ENCODE measurements at places on chromosomes 12 and 14.
A peak's percentile ranks its signal among the peaks of the same experiment; 100 is the strongest.

DNA sequence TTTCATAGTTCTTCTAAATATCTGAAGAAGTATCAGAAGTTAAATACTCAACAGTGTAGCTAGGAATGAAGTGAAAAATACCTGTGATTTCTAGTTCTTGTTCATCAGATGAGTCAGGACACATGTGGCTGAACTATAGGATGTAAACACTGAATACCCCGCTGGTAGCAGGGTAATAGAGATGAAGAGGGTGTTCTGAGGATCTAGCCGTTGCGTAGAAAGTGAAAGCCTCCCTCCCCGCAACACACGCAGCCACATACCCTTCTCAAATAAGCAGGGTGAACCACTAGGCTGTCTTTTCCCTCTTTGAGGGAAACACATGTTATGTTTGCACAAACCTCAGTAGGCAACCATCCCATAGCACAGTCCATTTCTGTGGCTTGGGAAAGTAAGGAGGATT, 16.4 kb upstream of the RNASE12 start:
- no peak for DNase-seq

DNA sequence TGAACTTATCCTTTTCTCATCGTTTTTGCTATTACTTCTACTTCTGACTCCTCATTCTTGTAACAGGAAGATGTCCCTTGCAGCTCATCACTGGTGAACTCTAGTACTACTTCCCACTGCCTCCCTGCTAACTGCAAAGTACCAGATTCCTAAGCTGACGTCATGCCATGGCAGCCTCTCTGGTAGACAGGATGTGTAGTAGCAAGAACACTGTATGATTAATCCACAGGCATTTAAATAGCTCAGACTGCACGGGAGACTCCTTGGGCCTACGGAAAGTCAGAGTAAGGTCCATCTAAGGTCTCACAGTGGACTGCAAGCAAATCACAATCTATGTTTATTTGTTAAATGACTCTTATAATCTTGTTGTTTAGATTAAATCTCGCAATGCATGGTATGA, 43.5 kb downstream of the DNAI7 start:
- DNase-seq, result no peak

- no peak for DNase-seq
Measured at GRCh38 chr14:70722418-70722817, 80.7 kb downstream of the TTC9 start.

GRCh38 chr14:25381498-25381897, 331.6 kb upstream of the STXBP6 start:
- no peak for DNase-seq

DNA sequence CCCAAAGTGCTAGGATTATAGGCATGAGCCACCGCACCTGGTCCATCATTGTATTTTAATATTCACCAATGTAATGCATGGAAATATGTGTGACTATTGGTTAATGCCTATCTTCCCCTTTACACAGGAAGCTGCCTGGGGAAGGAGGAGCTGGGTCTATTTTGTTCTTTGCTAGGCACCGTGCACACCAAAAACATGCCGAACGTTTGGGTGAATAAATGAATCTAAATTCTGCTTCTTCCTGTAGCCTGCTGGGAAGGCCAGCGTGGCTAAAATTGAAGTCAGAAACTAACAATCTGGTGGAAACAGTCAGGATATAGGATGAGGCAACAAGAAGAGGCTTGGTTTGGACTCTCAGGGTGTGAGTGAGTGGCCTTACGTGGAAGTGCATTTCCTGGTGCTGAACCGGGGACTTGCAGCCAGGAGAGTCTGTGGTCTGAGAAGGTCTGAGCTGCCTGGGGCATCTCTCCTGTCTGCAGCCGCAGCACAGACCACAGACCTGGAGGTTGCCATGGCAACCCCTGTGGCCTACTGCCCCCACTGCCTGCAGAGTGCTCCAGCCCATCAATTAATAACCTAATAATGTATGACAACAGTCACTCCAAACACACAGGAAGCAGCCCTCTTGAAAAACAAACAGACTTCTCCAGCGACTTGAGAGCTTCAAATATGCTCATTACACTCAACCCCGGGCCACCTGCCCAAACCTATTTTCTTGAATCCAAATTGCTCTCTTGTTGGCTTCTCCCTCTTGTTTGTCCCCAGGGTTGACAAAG, 5.5 kb upstream of the GPR68 start:
- DNase-seq, result peak; percentile 69

DNA sequence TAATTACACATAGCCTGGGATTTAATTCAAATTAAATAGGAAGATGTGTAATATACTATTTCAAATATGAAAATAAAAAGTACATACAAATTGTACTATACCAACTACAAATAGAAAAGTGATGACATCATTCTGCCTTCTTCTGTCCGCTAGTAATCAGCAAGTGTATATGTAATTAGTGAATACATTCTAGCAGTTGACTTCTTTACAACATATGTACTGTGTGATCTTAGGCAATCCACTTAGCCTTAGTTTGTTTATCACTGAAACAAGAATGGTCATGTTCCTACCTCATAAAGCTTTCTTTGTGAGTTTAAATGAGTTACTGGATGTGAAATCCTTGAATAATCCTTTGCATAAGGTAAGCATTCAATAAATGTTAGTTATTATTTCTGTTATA, 7.8 kb upstream of the LUM start:
- DNase-seq, result no peak

- no peak for DNase-seq
Measured at GRCh38 chr14:80047761-80048160, 163.5 kb downstream of the DIO2 start.

DNA sequence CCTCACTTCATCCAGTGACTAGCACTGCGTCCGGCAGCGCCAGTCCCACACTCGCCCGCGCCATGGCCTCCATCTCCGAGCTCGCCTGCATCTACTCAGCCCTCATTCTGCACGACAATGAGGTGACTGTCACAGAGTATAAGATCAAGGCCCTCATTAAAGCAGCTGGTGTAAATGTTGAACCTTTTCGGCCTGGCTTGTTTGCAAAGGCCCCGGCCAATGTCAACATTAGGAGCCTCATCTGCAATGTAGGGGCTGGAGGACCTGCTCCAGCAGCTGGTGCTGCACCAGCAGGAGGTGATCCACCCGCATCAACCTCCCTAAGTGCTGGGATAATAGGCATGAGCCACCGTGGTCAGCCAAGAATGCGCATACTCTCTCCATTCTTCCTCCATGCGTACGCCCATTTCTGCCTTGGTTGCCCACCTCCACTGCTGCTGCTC, 59.9 kb downstream of the IRF2BPL start:
- no peak for DNase-seq

GRCh38 chr14:29846339-29847055, 81.2 kb downstream of the PRKD1 start:
- DNase-seq, result no peak

Measured in T-helper 22 cell (primary cell).